ENCODE measurements at places on chromosomes 4 and X. TPM values are rescaled to one million over a fixed set of nuclear protein-coding genes. Genes with fewer than 3 reads are reported as not detected.

The SMIM31 gene
- total RNA-seq = not detected

The NLRP2B gene
- not detected for total RNA-seq

GRCh38 chr4:158521484-158522088, at the start of gene RXFP1:
TSS of gene RXFP1 (plus strand) at chr4:158521882. CDS start at chr4:158521977, 95 bp downstream.
- no peak for DNase-seq

DNA sequence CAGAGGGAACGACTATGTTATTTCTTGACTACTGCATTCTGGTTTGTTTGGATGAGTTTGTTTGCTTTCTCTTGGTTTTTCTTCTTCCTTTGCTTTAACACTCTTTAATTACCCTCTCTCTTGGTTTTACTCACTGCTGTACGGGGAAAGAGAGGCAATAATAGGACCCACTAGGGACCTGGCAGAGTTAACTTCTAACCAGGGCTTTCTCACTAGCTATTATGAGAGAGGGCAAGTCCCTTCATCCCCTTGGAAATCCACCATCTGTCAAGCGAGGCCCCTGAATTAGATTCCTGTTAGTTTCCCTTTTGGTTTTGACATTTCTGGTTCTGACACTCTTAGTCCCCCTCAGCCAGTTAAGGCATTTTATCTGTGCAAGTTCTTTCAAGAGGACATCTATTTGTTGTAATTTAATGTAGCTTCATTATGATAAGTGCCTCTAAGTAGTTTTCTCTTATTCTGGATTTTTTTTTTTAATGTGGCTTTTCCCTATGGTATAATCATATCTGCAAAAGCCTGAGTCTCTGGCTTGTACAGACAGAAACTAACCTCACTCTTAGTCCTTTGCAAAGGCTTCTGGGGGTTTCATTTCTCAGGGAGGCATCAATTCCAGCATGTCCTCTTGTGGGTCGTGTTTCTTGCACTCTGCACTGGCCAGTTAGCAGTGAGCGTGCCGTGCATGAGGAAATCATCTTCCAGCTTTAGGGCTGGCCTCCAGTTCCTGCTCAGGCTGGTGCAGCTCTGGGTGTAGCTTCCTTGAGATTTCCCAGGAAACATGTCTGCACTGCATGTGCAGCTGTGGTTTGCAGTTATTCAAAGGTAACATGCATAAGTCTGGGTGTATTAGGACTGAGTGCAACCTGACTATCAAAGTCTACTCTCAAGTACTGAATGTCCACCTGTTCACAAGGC, 221.3 kb downstream of the STIM2 start:
- no peak for DNase-seq

DNA sequence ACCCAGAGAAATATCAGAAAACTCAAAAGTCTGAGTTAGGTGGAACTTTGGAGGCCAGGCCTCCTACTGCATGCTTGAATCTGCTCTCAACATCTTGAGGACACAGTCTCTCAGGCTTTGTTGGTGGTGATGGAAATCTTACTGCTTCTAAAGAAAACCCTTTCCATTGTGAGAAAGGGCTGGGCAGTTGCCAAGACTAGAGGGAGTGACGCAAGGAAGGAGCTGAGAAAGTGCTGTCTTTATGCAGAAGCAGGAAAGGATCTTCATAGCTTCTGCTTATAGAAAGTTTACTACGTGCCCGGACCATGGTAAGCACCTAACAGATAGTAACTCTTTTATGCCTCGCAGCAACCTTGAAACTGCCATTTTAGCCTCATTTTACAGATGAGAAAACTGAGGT, 2.4 kb upstream of the CRMP1 start:
- no peak for DNase-seq

DNA sequence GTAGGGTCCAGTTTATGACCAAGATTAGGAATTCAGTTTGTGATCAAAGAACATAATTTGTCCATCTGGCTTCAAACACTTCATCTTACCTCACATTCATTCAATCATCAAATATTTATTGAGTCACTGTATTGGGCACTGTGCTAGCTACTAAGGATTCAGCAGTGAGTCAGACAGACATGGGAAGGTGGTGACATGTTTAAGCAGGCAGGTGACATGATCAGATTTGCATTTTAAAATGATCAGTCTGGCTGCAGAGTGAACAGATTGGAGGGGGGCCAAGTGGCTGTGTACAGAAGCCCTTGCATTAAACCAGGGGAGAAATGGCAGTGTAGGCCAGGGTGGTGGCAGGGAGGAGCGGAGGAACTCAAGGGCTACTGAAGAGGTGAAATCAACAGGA, 25.1 kb upstream of the APLN start:
- no peak for DNase-seq

DNA sequence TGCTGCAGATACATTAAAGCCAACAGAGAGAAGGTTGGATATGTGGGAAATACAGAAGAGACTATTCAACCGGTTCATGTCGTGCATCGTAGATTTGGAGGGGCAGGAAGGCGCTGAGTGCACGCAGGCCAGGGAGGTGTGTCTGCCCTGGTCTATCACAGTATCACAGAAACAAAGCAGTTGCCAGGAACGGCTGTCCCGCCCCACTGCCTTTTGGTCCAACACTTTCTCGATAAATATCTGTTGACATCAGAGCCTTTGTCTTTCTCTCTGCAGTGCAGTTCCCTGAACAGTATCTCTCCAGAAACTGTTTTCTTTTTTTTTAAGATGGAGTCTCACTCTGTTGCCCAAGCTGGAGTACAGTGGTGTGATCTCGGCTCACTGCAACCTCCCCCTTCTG, 151.1 kb upstream of the BCOR start:
- no peak for DNase-seq

GRCh38 chr4:100797791-100798190, 280.0 kb upstream of the EMCN start:
- DNase-seq = no peak

DNA sequence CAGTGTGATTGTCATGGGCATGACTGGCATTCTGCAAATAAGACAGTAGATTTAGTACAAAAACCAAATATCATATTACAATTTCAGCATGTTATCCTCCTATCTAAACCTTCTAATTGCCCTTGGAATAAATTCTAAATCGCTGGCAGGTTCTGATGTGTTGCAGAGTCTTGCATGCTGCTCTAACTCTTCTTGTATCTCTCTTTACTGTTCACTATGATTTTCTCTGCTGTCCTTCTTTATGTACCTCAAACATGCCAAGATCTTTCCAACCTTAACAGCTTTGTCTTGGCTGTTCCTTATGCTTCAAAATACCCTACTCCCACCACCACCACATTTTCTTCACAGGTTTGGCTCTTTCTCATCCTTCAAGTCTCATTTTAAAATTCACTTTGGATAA, 43.0 kb upstream of the KCNIP4 start:
- DNase-seq = no peak

GRCh38 chrX:134752558-134752957, 94.3 kb upstream of the PLAC1 start:
- DNase-seq = no peak

DNA sequence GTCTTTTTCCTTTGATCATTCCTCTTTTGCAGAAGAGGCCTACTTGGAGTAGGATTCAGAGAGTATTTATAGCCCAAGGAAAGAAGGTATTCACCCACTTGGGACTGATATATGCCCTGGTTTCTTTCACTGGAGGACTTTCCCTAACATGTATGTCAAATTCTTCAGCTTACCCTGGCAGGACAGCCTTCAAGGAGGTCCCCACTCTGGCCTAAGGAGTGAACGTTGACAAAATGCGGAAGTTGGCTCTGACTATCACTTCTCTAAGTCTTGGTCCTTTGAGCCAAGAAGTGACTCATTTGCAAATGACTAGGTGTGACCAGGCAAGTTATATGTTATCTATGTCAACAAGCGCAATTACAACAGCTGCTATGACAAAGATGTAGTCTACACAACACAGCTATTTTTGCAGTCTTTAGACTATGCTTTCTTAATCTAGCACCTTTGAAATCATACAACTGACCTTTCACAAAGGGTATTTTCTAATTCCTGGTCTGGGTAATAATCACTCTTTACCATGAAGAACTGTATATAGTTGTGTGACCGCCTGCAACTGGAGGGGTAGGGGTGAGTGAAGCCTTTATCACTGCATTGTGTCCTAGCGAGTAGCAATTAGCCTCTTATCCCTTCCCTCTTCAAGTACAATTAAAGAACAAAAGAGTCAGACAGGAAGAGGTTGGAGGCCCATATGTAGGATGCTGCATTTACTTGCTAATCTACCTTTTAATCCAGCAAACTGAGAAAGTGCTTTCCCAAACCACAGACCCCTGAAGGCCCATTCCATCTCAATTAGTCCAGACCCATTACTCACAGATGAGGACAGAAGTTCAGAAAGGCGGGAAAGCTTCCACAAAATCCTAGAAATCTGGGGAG, 50.1 kb downstream of the RASGEF1B start:
- DNase-seq = no peak

DNA sequence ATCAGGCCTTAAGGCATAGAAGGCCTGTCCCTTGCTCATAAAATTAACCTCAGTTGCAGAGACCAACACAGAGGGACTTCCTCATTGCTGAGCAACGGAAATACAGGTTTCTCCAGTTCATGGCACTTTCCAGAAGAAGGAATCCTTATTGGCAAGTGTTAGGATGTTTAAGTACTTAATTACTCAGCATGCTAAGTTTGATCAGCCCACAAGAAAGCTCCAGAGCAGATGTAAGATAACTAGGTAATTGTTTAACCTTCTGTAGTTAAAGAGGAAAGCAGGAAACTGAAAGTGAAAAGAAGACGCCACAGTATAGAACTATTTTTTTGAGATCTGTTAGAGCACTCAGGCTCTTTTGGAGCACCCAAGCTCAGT, 33.5 kb downstream of the SMS start:
- no peak for DNase-seq

GRCh38 chr4:173176010-173176409, 7.4 kb downstream of the GALNT7 start:
- no peak for DNase-seq

GRCh38 chrX:14232688-14233087, 203.0 kb upstream of the GEMIN8 start:
- no peak for DNase-seq

GRCh38 chr4:36215627-36216026, 28.7 kb downstream of the ARAP2 start:
- DNase-seq = no peak

GRCh38 chrX:125604448-125604847, 284.8 kb downstream of the TEX13C start:
- no peak for DNase-seq

GRCh38 chr4:70670332-70671014, 4.2 kb upstream of the JCHAIN start:
- no peak for DNase-seq

DNA sequence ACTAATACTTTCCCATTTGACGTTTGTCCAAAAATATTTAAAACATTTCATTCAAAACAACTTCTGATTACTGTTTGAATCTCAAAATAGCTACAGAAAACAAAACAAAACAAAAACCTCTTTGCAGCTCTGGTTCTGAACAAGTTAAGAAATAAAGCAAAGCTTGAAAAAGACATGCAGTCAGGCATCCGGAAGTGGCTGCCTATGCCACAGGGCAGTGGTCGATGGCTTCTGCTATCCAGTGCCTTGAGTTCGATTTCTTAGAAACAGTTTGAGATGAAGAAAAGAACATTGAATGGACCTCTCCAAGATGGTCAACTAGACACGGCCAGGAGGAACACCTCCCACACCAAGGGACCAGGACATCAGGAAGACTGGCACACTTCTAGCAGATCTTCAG, 125.3 kb downstream of the SCFD2 start:
- no peak for DNase-seq

DNA sequence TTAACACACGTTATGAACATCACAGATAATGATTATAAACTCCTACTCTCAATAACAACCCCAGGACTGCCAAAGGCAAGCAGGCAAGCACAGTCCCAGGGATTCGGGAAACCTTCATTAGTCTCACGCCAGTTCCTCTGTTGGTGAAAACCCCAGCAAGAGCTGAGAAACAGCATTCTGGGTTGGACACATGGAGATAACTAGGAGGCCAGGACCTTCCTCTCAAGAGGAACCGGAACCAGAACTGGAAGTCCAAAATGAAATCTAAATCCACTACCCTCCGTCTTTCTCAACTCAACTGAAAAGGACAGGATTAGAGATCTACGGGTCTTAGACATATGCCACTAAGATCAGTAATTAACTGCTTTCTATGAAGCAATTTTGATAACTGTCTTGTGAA, 3.8 kb downstream of the VEGFC start:
- no peak for DNase-seq

GRCh38 chr4:163042306-163042705, 124.4 kb downstream of the NAF1 start:
- DNase-seq = no peak
